Bronchial epithelial cell (primary cell): ENCODE measurements at places on chromosomes 1 and 21. TPM values are rescaled to one million over a fixed set of nuclear protein-coding genes. Genes with fewer than 3 reads are reported as not detected.

The FNDC10 gene
- total RNA-seq = 0.26 TPM in 2 replicates

The TNFSF4 gene
- under 0.01 and 0.13 TPM in 2 replicates for total RNA-seq

The ELF3 gene
- 66.1 and 105 TPM in 2 replicates for total RNA-seq

The CITED4 gene
- total RNA-seq = 4.7 and 5.0 TPM in 2 replicates

The LAMTOR2 gene
- 46.6 and 74.6 TPM in 2 replicates for total RNA-seq

The TMEM82 gene
- total RNA-seq = not detected in 2 replicates

The GBP7 gene
- total RNA-seq = not detected in 2 replicates

The GPR25 gene
- not detected in 2 replicates for total RNA-seq

The GPATCH3 gene
- total RNA-seq = 7.6 and 11.8 TPM in 2 replicates

The NFASC gene
- total RNA-seq = 0.53 and 1.0 TPM in 2 replicates

DNA sequence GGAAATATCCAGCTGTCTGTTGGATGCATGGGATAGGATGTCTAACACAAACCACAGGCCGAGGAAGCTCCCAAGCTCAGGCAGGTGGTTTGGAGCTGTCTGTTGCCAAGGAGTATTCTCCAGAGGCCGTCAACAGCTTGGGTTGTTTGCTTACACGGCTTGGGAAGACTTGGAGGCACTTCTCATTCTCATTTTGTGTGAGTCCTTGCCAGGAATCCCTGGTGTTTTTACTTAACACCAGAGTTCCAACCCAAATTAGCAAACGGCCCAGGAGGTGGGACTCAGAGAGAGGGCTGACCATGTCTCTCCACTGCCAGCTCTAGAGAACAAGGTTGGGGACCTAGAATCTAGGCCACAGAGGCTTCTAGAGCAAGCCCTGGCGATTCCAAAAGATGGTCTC is 72.7 kb upstream of the FAM20B start:
- no peak for DNase-seq

- no peak for DNase-seq
Measured at GRCh38 chr1:153959454-153959853, 1.0 kb upstream of the CRTC2 start.

- DNase-seq = no peak
Measured at GRCh38 chr21:15171546-15171945, 106.7 kb upstream of the NRIP1 start.

GRCh38 chr1:241679404-241679803 is 27.3 kb downstream of the WDR64 start:
- no peak for DNase-seq

GRCh38 chr1:215865060-215865459 is 298.0 kb downstream of the KCTD3 start:
- DNase-seq = no peak

DNA sequence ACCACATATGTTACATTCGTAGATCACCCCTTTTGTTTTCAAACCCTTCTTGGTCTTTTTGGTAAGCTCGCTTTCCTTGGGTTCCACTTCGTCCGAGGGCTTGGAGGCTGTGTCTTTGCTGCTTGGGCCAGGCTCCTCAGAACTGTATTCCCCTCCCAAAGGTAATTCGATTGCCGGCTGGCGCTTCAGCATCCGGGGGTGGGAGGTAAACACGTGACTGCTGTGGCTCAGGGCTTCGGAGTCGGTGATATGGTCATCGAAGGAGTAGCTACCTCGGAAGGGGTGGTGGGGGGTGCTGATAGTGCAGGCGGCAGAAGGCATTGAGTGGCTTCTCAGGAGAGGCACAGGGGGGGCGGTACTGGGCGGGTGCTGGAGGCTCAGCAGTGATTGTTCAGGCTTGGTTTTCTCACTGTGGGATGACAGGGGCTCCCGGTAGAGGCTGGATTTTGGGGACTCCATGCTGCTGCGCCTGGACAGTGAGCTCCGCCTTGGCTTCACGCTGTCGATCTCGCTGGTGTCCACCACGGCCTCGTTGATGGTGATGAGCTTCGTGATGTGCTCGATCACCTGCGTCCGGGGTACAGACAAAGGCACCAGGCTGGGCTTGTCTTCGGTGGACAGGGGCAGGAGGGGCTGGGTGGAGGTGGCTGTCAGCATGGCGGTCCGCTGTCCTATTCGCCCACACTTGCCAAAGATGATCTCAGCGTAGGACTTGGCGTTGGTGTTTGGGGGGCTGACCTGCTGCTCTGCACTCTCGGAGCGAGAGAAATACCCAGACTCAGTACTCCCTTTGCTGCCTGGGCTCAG is 98.6 kb upstream of the EDN2 start:
- DNase-seq = no peak

DNA sequence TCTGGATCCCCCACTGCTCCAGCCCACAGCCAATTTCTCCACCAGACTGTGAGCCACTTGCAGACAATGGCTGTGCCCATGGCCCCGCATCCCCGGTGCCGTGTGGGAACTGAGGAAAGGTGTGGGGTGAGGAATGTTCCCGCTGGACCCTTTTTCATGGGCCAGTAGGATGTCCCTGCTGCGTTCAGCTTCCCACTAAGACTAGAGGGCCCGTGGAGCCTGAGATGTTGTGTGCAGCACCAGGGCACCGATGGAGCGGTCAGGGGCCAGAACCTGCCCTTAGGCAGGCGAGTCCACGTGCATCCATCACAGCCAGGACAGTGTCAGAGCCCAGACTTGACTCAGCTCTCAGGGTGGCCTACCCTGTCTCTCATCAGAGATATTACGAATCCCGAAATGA is 105.7 kb upstream of the COL6A1 start:
- DNase-seq = no peak

- DNase-seq = peak; percentile 56
Measured at GRCh38 chr1:155976062-155976912, 2.1 kb downstream of the ARHGEF2 start.

- DNase-seq = no peak
Measured at GRCh38 chr1:2633936-2634491, 1.2 kb upstream of the MMEL1 start.

- DNase-seq = no peak
Measured at GRCh38 chr21:44728716-44729115, 17.3 kb upstream of the TSPEAR start.

DNA sequence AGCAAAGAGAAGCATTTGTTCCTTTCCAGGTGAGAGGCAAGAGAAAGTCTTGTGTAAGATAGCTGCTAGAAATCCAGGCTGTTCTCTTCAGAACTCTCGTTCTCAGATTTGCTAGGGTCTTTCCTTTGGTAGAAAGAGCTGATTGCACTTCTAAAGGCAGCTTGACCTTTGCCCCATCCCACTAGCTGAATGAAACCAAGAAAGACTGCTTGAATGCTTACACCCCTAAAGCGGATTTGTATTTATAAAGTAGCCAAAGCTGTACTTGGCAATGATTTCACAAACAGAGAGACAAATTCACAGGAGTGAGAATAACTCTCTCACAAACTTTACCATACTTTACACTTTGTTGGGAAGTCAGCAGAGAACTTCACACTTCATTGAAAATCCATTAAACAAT is 424.1 kb downstream of the TTLL7 start:
- no peak for DNase-seq

GRCh38 chr1:178870944-178871343 is at the start of gene ANGPTL1:
ANGPTL1 (minus strand) TSS chr1:178871077; CDS start chr1:178865776, 5,301 bp downstream.
- DNase-seq = no peak

GRCh38 chr1:93556291-93556690 is 108.4 kb downstream of the FNBP1L start:
- no peak for DNase-seq

DNA sequence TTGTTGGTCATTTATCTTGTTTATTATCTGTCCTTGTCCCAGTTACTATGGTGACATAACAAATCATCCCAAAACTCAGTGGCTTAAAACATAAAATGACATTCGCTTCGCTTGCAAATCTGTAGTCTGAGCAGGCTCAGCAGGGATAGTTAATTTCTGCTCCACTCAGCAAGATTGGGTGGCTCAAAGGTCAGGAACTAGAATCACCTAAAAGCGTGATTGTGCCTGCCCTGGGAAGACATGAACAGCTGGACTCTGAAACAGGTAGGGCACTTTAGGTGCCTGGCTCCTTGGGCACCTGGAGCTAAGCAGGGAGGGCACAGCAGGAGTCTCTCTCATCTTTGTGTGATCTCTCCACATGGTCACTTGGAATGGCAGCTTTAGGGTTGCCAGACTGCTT is 14.7 kb upstream of the TRAF3IP3 start:
- DNase-seq = no peak

GRCh38 chr21:29064850-29065481 is 8.5 kb downstream of the CCT8 start:
- no peak for DNase-seq

DNA sequence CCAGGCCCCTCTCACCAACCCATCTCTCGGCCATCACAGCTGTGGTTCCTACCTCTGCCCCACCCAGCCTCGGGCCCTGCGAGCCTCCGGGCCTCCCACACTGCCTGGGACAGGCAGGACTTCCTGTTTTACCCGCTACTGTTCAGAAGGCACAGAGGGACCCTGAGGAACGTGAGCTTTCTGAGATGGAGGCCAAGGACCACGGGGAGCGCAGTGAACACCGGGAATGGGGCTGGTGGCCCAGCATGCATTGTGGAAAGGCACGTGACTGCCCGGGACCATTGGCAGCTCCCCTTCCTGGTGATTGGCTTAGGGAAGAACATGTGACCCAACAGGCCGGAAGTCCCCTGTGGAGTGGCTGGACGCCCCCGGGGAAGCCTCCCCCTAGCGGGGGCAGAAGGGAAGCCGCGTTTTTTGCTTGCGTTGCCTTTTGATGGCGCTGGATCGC is 7.0 kb downstream of the S100B start:
- no peak for DNase-seq

DNA sequence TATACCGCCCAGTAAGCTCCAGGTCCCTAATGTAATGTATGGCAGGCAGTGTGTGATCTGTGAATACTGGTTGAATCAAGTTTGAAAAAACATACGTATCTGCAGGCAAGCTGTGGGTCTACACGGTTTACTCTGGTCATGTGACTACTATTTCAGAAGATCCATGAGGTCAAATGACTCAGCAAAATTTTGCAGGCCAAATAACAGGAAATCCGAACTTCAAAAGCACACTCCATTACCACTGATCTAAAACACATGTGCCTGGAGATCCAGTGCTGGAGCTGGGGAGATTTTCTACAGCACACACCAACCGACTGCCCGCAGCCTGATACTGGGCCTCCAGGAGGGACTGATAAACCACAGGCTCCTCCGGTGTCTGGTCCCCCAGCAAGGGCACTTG is 64.5 kb upstream of the SLC44A3 start:
- DNase-seq = no peak

DNA sequence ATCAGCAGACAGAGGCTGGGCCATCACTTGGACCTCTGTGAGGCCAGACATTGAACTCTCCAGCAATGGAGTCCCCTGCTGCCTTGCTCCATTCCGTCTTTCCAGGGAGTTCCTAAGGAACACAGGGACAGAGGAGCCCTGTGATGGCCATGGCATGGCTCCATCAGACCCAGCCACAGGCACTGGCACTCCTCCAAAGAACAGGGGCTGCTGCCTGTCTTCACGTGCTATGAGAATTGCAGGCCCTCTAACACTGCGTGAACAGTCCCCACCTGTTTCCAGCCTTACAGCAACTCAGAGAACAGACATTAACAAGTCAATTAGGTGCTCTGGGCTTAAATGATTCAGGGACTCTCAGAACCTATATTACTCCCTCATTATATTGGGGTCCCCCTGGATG is 140.8 kb downstream of the ASTN1 start:
- no peak for DNase-seq

- no peak for DNase-seq
Measured at GRCh38 chr1:25067518-25068251, 137.6 kb upstream of the RUNX3 start.

GRCh38 chr1:175072099-175072951 is 4.7 kb downstream of the TNN start:
- peak; percentile 22 for DNase-seq

DNA sequence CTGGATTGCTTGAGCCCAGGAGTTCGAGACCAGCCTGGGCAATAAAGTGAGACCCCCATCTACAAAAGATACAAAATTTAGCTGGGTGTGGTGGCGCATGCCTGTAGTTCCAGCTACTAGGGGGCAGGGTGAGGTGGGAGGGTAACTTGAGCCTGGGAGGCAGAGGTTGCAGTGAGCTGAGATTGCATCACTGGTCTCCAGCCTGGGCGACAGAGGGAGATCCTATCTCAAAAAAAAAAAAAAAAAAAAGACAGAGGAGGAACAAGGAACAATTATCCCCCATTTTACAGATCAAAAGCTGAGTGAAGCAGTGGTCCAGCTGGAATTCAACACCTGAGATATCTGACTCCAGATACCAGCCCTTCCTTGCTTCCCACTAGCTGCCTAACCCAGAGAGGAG is 34.8 kb downstream of the L1TD1 start:
- peak; percentile 31 for DNase-seq

- DNase-seq = no peak
Measured at GRCh38 chr21:45700461-45700860, 56.9 kb downstream of the PCBP3 start.

DNA sequence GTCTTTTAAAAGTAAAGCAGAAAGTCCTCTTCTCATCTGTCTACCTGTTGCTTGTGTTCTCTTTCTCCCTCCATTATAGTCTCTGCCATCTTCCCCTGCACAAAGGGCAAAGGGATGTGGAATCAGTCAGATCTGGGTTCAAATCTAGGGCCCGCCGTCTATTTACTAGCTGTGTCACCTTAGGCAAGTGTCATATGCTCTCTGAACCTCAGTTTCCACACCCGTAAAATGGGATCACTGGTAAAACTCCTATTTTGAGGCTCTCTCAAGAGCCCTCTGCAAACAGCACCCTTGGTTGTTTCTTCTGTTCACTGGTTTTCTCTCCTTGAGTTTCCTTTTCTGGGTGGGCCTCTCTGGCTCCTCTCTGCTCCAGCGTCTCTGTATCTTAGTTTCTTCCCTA is 2.6 kb upstream of the PTPRU start:
- no peak for DNase-seq

DNA sequence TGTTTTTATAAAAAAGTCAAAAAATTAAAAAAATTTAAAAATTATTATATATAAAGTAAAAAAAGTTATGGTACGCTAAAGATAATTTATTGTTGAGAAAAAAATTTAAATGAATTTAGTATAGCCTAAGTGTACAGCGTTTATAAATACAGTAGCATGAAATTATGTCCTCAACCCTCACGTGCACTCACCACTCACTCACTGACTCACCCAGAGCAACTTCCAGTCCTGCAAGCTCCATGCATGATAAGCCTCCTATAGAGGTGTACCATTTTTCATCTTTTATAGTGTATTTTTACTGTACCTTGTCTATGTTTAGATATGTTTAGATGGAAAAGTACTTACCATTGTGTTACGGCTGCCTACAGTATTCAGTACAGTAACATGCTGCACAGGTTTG is 5.1 kb downstream of the DISC1 start:
- peak; percentile 29 for DNase-seq

- no peak for DNase-seq
Measured at GRCh38 chr21:32562915-32563314, 22.4 kb downstream of the TCP10L start.

DNA sequence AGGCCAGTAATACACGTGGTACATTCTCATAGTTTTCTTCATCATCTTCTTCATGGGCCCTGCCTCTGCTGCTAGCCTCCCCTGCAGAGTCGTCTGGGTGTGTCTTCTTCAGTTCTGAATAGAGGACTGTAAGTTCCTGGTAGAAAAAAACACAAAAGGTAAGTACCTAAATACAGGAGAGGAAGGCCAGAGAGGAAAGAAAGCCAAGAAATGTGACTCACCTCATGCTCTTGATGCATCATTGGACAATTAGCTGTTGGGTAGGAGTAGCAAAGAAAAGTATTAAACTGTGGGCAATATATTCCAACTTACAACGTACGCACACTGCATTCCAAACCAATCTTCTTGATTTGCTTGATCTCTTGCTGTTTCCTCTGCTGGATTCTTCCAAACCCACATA is 21.8 kb downstream of the FCRL3 start:
- peak; percentile 51 for DNase-seq
